ENCODE measurements at places on chromosomes 1 and 21.
A peak's percentile ranks its signal among the peaks of the same experiment; 100 is the strongest.

GRCh38 chr1:37701051-37701450, 8.7 kb downstream of the CDCA8 start:
- no peak for DNase-seq

GRCh38 chr1:153260585-153261280, 1.2 kb downstream of the LORICRIN start:
- no peak for DNase-seq

- DNase-seq, result no peak
These were observed 16.9 kb upstream of the KIAA0040 start for GRCh38 chr1:175209493-175209921.

GRCh38 chr1:159879977-159880376, 17.5 kb upstream of the VSIG8 start:
- DNase-seq, result no peak

DNA sequence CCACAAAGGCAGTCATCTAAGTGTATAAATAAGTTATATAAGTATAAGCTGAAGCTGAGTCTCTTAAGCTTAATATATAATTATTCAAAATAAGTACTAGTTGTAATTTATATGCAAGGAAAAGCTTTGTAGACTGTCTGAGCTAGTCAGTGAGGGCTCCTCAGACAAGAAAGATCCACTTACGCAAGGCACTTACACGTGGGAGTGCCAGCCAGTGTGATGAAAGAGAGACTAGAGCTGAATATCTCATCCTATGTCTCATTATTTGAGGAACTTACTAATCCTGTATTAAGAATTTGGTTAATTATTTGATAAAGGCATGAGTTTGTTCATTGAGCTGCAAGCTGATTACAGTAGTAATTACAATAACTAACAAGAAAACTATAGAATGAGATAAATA, 146.9 kb downstream of the PDE4B start:
- DNase-seq, result no peak

DNA sequence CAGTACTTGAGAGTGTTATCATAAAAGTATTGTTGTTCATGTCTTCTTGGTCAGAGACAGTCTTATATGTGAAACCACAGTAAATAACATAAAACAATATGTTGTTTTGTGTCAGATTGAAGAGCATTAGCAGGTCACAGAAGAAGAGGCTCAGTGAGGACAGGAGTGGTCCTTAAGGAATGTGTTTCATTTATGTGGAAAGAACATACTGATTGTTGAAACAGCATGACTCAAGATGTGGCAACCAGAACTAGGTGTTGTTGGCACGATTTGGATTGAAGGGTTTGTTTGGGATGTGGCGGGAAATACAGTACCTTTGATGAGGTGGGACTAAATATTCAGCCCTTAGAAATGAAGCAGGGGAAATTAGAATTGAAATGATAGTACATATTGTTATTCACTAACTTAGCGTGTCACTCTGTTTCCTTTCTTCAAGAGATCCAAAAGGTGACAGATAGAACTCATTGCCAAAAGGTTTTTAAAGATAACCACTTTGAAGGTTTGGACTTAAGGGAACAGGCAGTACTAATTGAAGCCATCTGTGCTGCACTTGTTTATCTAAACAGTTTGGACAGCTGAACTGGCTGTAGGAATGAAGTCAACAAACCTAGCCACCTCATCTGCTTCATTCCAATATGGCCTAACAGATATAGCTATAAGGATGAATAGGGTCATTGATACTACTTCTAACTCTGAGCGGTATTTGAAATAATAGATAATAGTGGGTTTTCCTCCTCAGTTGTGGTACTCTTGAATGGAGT, 14.4 kb downstream of the RALGPS2 start:
- no peak for DNase-seq

DNA sequence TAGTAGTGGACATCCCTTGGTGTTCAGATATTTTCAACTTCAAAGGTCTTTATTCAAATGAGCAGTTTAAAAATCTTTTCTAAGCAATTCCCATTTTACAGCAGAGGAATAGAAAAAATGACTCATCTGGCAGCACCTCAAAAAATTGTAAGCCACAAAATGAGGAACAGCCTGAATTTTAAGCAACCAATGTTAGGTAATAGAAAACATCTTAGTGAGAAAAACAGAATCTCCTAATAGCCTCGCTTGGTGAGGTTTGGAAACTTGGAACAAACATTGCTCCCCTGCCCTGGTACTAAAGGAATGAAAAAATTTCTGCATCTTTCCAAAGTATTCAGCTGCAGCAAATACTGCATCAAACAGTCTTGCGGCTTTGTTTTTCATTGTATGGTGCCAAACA, 264.4 kb downstream of the NTNG1 start:
- DNase-seq, result no peak

- DNase-seq, result peak; percentile 34
These were observed 23.5 kb downstream of the LRRC8D start for GRCh38 chr1:89844241-89844807.
